NCI-H1436 (cell line): ENCODE measurements at places on chromosomes 7 and 10.

DNA sequence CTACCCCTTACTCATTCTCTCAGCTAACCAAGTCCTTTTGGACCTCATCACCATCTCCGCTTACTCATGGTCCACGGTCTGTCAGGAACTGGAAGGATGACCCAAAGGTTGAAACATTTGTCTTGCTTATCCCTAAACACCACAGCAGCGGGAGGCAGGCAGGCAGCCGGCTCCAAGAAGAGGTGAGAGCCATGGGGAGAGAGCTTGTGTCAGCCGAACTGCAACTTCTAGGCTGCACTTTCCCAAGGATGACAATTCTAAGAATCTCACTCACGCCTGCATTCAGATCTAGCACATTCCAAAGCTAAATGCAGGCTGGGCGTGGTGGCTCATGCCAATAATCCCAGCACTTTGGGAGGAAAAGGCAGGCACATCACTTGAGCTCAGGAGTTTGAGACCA lies 86.0 kb downstream of the SPDYE5 start:
- no peak for DNase-seq

GRCh38 chr7:98372993-98373392 lies 27.9 kb downstream of the BAIAP2L1 start:
- no peak for DNase-seq

DNA sequence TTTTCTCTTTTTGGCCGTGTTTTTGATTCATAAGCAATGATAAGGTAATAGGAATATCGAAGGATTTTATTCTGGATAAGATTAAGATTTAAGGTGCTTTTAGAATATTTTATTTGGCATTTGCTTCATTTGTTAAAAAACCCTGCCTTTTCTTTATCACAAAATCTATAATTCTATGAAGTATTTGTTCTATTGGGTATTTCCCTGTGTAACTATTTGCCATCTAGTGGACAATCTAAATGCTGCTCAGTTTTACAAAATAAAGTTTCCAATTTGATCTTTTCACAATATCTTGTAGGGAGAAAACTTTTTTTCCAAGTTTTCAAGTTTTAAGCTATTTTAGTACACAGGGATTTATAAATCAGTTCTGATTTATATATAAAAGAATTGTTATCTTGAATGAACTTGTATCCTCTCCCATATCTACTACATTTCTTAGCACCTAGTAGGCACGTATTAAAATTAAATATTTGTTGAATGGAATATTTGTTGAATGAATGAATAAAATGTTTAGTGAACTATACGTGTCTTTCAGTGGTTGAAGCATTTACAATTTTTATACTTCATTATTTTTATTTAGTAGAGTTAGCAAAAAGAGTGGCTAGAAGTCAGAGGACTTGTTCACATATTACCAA lies 26.5 kb downstream of the ANKRD7 start:
- DNase-seq, result no peak

GRCh38 chr10:117590101-117590875 lies 47.7 kb downstream of the EMX2 start:
- no peak for DNase-seq

DNA sequence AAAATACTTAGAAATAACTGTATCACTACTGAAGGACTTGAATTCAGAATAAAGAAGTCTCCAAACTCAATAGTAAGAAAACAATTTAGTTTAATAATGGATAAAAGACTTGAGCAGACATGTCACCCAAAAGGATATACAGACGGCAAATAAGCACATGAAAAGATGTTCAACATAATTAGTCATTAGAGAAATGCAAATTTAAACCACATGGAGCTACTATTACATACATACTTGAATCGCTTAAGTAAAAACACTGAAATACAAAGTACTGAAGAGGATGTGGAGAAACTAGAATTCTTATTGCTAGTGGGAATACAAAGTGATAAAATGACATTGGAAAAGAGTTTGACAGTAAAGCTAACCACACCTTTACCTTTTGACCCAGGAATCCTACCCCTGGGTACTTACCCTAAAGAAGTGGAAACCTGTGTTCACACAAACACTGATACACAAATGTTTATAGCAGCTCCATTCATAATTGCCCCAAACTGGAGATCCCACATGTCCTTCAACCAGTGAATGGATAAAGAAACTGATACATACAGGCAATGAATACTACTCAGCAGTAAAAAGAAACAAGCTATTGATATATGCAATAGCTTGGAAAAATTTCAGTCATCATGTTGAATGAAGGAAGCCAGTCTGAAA lies 54.3 kb upstream of the NFKB2 start:
- no peak for DNase-seq

DNA sequence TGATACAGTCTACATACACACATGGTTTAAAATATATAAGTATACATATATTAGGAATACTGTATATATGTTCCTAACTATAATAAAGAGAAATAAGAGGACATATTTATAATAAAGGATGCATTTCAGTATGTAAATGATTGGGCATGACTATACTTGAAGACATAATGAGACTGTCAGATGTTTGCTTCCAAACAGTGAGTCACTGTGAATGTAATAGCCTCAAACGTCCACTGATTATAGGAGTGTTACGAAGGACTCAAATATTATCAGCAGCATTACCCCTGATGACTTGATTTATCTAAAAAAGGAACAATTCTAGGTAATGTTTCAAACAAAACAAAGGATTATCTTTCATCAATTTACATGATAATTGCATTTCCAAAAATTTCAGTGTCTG lies 39.9 kb upstream of the NRBF2 start:
- no peak for DNase-seq

- DNase-seq, result no peak
Observed at GRCh38 chr10:33370434-33370930, 36.0 kb upstream of the NRP1 start.

DNA sequence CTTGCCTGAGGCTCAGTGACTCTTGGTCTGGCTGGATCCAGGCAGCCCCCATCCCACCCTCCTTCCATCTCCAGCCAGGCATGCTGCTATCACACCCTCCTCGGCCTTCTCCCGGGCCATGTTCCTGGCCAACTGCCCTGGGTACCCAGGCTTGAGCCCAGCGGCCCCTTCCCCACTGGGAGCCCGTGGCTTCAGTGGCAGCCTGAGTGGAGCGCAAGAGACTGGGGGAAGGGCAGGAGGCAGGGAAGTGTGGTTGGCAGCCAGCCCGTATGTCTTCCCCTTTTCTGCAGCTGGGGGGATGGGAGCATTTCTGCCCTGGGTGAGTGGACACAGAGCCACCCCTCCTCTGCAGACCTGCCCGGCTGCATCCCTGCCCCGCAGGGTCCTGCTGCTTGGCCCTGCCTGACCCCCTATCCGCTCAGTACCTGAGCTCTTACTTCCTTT lies 148.5 kb downstream of the ARHGAP22 start:
- DNase-seq, result no peak

DNA sequence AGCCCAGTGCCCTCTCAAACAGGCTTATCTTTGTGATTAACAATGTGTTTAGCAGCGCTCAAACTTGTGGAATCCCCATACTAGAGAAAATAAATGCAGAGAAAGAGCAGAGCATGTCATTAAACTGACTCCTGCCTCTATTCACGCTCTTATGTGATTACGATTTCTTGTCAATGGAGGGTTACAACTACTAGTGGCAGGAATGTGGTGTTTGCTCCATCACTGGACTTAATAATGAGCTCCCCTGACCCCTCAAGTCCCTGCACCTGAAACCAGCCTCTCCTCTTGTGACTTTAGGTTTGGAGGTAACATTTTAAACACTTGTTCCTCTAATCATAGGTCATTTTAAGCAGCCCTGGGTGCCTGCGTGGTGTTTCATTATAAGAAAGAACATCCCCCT lies 121.9 kb downstream of the PLPP4 start:
- no peak for DNase-seq

GRCh38 chr7:64907641-64908326 lies 4.7 kb downstream of the ZNF273 start:
- DNase-seq, result no peak

GRCh38 chr7:144481833-144482232 lies 78.3 kb upstream of the NOBOX start:
- no peak for DNase-seq

- no peak for DNase-seq
Observed at GRCh38 chr7:40694026-40694809, 559.4 kb downstream of the SUGCT start.
